NCI-H748 treated with DMSO at 0.1 percent for 48 hours (cell line): ENCODE measurements at places on chromosomes 1 and 21.

DNA sequence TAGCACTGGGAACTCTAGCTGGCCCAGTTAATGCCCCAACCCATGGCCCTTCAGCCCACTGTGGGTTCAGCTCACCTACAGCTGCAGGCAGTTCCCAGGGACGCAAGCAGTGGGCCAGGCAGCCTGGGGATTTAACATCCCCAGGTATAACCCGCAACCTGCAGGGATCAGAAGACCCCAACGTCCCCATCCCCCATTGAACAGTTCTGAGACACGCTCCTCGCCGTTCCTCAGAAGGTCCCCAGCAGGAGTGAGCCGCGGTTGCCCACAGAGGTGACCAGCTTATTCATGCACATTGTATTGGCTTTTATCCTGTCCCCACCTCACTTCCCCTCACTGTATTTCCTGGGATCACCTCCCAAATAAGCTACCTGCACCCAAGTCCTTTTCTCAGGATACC lies 5.0 kb upstream of the MATN1 start:
- no peak for DNase-seq

DNA sequence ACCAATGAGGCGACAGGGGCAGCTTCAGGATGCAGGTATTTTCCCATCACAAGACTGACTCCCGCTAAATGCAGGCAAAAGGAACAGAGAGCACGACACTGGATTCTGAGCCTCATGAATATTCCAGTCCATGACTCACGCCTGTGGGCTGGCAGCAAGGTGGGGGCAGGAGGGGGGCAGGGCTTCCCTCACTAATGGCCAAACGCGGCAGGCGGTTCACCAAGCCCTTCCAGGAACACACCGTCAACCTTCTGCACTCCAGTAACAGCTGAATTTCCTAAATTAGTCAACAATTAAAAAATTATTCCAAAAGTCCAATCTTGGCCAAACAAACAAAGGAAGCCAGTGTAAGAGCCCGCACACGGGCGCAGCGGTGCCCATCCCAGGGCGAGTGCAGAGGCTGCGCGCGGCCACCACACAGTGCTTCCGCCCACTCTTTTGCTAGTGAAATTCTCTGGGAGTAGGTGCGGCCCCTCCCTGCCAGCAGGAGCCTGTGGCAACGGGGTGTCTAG lies 12.5 kb upstream of the GPR153 start:
- no peak for DNase-seq

- no peak for DNase-seq
Measured at GRCh38 chr1:30882678-30883388, 25.7 kb downstream of the SDC3 start.

DNA sequence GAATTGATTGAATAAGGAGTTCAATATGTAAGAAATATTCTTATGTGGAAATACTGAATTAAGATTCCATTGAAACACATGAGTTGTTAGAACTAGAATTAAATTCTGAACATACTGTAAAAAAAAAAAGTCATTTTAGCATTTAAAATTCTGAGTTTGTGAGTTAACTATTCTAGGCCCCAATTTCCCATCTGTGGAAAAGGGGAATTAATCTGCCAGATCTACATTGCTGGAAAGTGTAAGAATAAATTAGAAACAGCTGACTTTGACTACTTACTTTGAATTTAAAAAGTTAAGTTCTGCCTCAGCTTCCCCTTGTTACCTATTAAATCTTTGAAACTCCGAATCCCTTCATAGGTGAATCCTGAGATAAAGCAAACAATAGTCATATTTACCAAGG lies 103.0 kb downstream of the SNX7 start:
- no peak for DNase-seq

DNA sequence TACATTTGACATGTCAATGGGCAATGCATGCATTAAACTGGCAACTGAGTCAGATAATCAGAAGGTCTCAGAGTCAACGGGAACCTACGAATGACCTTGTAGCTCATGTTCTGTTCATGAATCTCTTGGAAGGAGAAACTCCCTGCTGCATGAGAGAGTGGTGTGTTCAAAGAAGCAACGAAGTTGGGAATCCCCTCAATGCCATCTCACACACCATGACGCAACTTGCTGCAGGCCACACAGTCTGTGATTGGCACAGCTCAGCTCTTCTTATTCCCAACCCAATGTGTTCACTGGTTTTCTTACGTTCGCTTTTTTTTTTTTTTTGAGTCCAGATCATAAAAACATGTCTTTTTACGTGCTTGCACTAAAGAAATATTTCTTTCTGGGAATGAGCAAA lies 53.5 kb upstream of the PRDM2 start:
- no peak for DNase-seq

DNA sequence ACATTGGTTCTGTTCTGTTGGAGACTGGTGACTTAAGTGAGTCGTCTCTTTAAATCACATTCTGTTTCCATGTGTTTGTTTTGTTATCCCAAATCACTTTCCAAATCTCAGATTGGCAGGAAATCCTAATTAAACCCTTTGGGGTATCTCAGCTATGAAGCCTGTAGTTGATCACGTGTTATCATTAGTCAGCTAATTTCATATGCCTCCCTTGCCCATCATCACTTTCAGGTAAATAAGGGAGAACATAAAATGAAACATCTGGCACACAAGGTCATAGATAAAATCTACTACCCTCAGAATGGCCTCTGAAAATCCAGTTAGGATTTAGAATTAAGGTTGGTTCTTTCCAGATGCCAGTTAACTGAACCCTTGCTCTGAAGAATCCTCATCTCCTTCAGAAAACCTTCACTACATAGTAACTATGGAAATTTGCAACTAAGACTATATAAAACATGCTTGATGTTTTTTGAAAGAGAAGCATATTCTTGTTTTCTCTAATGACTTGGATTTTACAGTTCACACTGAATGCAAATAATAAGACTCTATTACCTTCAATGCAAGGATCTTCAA lies 401.5 kb downstream of the DSCAM start:
- DNase-seq: no peak

DNA sequence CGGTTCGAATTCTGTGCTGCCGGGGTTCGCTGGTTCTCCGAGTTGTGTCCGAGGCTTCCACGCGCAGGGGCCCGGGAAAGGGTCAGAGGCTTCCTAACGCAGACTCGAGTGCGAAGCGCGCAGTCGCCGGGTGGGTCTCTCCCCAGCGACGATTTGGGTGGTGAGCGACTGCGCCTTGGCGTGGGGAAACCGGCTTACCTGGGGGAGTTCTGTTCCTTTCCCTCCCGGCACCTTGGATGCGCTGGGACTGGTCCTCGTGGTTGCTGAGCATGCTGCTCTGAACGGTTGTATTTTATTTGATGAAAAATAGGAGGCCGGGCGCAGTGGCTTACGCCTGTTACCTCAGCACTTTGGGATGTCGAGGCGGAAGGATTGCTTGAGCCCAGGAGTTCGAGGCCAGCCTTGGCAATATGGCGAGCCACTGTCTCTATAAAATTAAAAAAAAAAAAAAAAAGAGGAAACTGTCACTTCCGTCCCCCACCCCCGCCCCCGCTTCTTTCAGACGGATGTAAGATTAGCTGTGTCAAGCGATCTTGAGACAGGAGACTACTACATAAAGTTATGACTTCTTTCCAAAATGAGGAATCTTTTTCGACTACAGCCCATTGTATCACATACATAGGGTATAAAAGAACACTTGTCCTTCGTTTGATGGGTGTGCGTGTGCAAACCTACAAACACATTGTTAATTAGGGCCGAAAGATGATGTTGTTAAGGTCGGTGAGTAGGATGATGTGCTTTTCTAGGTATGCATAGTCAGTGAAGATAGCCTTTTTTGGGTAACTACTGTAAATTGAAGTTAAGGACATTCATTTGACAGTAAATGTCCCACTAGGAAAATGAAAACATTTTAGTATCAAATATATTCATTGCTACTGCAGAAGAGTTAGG lies at the start of gene CCDC18:
Gene CCDC18, plus strand, starts transcription at position 2 of the 891 bp plus-strand sequence. CDS start 2,638 bp downstream, outside the sequence.
- no peak for DNase-seq

DNA sequence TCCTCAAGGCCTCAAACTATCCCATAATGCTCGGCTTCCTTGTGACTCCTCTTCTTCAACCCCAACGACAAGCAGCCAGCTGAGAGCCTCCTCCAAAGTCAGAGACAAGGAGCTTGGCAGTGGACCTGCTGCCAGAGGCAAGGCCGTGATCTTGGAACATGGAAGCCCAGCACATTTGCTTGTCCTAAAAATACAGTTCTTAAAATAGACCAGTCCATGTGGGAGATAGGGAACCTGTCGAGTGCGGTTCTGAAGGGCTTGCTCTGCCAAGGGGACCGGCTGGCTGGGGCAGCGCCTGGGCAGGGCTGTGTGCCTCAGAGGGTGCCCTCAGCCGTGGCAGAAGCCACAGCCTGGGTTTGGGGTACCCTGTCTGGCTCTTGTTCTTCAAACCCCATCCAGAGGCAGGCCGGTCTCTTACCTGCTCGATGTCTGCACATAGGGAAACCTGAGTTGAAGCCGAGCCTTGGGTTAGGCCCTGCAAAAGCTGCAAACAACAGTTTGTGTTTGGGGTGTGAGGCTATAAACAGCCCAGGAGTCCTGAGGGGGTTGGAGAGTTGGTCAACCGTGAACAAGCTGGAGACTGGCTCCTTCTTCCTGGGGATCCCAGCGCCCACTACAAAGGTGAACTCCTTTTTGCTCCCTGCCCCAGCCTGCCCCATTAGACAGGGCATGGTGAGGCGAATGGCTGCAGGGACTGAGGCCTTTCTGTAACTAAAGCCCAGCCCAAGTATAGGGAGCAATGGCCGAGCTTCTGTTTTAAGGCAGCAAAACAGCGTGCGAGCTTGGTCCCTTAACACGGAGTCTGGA lies 228.8 kb downstream of the CAMTA1 start:
- no peak for DNase-seq

GRCh38 chr1:24562625-24563024 lies 6.7 kb downstream of the NCMAP start:
- DNase-seq: no peak

- no peak for DNase-seq
Measured at GRCh38 chr21:45848331-45848730, 133.2 kb upstream of the COL6A1 start.

DNA sequence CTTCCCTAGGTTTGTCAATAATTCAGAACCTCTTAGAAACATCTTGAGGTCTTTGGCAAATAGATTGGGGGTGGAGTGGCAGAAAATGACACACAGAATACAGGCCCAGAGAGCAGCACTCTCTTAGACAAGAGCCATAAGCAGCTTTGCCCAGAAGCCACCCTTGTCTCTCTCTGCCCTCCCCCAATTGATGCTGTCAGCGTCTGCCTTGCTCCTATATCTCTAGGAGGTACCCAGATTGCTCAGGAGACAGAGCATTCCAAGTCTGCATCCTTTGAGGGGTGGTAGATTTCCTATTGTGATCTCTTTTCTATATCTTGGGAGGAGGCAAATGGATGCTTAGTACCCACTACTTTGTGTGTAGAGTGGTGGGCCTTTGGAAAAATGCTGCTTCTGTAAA lies 1.8 kb downstream of the RGL1 start:
- no peak for DNase-seq

DNA sequence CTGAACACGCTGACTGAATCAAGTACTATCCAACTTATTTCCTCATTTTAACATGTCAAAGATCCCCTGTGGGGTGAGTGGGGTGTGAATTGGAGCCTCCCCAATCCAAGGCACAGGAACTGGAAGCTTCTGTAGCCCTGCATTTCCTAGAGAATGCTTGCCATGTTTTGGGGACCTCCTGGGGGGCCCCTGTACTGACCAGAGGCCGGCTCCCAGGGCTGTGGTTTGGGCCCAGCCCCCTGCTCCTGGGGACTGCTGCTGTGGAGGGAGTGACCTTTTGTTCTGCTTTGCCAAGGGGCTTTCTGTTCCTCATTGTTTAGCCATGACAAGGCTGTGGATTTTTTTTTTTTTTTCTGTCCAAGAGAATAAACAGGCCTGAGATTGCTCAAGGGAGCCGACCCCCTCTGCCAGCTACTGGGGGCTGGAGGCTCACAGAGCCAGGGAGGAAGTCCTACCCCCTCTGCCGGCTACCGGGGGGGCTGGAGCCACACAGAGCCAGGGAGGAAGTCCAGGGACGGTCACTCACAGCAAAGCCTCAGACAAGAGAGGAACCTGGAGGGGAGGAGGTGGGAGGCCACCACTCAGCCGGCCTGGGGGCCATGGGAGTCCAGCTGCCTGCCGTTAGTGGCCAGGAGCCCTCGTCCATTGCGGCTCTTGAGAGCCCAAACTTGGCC lies 17.4 kb downstream of the TNFRSF1B start:
- DNase-seq: no peak

- DNase-seq: no peak
Measured at GRCh38 chr1:171296897-171297296, 17.1 kb upstream of the FMO4 start.

- no peak for DNase-seq
Measured at GRCh38 chr1:185561629-185562028, 172.6 kb upstream of the HMCN1 start.

DNA sequence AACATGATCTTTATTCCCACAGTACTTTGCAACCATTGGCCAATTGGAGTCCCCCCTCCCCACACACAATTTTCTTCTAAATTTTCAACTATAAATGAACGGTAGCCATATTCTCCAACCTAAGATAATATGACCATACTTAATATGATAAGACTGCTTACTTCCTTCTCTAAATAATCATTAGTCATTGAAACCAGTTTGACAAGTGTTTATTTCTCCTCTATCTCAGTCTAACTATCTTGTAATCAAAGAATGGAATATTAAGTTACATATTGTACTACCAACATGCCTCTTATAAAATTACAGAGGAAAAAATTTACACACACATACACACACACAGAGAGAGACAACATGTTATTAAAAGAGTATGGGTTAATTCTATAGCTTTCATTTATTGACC lies 567.4 kb upstream of the TMPRSS15 start:
- DNase-seq: no peak

- DNase-seq: no peak
Measured at GRCh38 chr1:238552271-238552670, 661.5 kb upstream of the ZP4 start.

DNA sequence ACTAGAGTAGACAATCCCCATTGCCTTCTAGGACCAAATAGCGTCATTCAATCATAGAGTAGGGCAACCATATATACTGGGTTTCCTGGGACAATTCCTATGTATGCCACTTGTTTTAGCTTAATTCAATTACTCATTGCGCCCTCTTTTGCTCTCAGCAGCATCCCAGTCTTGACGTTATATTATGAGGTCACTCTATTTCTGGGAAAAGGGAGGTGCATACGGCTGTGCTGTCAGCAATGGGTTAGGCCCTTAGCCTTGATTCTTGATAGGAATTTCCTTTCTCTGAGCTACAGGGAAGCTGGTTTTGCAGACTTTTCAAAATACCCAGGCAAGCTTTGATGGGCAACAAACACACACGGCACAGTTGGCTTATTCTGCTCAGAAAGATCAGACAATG lies 4.4 kb upstream of the KAZN start:
- no peak for DNase-seq

DNA sequence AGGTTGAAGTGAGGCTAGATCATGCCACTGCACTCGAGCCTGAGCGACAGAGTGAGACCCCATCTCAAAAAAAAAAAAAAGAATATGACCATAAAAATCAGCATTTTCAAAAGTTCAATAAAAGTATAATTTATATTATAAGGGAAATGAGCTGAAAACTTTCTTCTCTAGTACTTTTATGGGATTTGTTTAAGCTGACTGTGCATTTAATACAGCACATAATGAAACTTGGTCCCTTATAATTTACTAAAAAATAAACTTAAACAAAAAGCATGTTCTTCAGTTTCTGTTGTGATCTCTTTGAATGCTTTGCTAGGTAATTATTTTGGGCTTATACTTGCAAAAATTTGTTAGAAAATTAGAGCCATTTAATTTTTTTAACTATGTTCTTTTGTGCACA lies 77.8 kb downstream of the NCAM2 start:
- DNase-seq: no peak
